ENCODE measurements at places on chromosomes 6 and 20.

- no peak for DNase-seq
These were observed 48.9 kb upstream of the SIRPA start for GRCh38 chr20:1846341-1846740.

- DNase-seq, result peak; percentile 99
These were observed 99.9 kb downstream of the CDH26 start for GRCh38 chr20:60057866-60058807.

- no peak for DNase-seq
These were observed 481.5 kb downstream of the CD109 start for GRCh38 chr6:74177506-74177905.

- DNase-seq, result no peak
These were observed 79.5 kb downstream of the CTNNBL1 start for GRCh38 chr20:37773291-37773826.

- no peak for DNase-seq
These were observed 2.9 kb upstream of the TUBB2B start for GRCh38 chr6:3230256-3230882.

- DNase-seq, result peak; percentile 19
These were observed 46.2 kb upstream of the GGTLC1 start for GRCh38 chr20:24034820-24035219.

DNA sequence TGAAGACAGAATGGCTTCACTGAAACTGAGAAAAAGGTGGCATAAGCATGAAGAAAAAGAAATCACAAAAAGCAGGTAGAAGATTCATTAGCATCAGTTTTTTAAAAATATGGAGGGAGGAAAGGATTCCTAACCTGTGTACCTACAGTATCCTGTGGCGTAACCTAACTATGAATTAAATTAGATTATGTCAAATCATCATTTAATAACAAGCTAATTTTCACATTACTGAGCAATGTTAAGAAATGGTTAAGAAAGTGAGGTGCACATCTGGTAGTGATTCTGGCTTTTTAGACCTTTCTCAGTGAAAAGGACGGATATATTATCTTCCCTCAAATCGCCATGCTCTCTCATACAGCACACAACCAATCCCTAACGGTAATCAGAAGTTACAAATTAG lies 12.5 kb downstream of the CD164 start:
- DNase-seq, result no peak

GRCh38 chr20:6864740-6865139 lies 97.3 kb downstream of the BMP2 start:
- no peak for DNase-seq

GRCh38 chr20:44600301-44600700 lies 17.9 kb downstream of the PKIG start:
- DNase-seq, result no peak

DNA sequence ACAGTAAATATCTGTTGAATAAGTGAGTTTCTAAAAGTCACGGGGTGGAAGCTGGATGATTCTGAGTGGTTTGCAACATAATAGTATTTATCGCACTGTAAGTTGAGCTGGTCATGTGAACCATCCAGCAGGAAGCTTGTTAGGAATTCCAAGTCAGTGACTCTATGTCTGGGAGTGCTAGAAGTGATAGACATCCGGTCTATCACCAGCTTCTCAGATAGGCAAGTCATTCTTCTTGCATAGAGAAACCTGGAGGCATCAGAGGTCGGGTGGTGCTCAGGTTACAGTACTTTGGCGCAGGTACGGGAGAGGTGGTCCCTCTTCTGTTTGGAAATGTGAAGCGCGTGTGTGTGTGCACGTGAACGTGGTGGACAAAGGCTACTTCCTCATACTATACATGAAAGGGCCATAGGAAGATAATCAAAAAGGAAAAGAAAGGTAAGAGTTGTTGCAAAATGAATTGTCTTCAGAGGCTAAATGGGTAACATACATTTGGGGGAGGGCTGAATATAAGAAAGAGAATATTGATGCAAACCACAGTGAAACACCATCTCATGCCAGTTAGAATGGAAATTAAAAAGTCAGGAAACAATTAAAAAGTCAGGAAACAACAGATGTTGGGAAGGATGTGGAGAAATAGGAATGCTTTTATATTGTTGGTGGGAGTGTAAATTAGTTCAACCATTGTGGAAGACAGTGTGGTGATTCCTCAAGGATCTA lies 299.3 kb upstream of the ZFP64 start:
- DNase-seq, result no peak

DNA sequence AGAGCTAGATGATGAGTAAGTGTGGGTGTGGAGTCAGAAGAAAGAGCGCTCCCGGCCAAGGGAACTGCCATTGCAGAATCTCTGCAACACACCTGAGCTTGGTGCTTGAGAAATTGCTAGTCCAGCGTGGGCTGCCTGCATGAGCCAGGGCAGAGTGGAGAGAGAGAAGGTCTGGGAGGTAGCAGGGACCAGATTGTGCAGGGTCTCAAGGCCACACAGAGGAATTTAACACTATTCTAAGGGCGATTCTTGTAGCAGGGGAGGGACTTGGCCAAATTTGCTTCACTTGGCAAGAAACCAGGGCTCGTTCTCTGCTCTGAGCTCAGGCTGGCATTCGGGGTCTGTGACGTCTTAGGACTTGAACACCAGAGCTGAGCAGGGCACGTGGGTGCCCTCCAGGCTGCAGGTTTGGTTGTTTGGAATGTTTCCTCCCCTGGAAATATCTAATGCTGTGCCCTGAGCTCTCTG lies 53.5 kb downstream of the BCAS4 start:
- DNase-seq, result no peak

GRCh38 chr20:9269280-9269971 lies 200.5 kb downstream of the PLCB4 start:
- DNase-seq, result no peak

GRCh38 chr20:4797275-4797674 lies 75.6 kb downstream of the PRND start:
- DNase-seq, result no peak

DNA sequence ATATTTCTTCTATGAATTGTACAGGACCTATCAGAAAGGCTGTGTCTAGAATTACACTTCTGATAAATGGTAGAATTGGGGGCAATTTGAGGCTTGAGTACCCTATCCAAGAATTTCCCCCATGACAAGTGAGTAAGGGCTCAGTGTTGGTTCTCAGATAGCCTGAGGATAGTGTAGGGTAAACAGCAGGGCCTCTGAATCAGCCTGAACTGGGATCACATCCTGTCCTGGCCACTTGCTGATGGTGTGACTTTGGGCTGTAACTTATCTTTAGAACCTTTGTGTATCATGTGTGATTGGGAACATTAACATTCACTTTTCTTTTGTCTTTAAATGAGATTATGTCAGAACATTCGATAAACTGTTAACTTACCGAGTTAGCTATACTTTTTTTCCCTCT lies 151.0 kb downstream of the CLIC5 start:
- no peak for DNase-seq

DNA sequence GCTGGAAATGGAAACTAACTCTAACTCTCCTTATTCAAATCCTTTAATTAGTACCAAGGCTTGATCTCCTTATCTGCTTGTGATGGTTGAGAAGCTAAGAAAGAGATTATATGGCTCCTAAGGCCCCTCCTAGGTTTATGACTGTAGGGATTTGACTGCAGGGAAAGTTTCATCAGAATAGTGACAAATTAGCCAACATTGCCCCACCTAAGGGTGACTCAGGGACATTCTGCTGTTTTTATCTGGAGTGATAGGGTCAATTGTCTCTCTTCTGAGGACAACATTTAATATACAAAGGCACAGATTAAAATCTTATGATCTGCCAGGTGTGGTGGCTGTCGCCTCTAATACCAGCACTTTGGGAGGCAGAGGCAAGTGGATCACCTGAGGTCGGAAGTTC lies 138.1 kb upstream of the MARCKS start:
- no peak for DNase-seq

DNA sequence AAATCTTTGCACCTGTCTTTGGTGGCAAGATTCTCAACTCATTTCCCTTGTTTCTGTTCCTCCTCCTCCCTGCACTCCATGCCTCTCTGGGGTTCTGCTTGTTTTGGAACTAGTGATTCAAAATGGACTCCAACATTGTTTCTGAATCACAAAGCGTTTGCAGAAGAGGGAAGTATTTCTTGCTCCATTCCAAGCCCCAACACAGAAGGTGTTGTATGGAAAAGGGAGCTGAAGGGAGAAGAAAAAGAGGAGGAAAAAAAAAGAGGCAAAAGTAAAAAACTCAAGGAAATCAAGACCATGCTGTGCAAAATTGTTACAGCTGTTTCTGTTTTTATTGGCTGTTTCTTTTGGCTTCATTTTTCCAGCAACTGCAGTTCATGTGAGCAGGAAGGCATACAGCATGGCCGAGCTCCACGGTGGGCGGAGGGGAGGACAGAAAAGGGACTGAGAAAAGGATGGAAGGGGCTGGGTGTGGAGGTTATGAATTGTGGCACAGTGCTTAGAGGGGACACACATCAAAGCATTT lies 66.9 kb upstream of the PRL start:
- no peak for DNase-seq

DNA sequence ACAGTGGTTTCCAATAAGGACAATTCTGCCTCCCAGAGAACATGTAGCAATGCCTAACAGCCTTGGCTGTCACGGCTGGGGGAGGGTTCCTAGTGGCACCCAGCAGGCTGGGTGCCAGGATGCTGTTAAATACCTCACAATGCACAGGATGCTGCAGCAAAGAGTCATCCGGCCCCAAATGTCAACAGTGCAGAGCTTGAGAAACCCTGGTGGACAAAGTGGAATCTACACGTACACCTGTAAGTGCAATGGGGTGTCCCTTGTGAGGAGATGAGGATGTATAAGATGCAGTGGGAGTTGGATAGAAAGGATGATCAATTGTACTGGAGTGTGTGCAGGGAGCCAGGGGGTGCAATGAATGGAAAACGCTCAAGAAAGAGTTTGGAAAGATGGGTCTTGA lies 142.4 kb downstream of the FNDC1 start:
- no peak for DNase-seq

- DNase-seq, result no peak
These were observed 269.1 kb downstream of the PHF3 start for GRCh38 chr6:63904650-63905248.

DNA sequence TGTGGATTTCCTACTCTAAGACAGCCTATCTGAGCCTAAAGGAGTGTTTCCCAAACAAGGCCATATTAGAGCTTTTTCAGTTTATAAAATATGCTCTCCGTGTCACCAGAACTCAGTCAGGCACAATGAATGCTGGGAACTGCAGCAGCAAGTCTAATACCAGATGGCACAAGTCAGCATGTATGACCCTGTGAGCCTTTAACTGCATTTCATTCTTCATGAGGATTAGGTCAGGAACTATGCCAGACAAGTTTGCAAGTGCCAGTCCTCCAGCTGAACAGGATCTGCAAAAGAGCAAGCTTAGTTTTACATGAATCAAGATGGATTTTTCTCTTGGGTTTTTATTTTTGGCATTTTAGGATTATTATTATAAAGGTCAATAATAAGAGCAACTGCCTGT lies 66.7 kb upstream of the SAMD5 start:
- no peak for DNase-seq
